ENCODE measurements at places on chromosomes 2 and 18. TPM values are rescaled to one million over a fixed set of nuclear protein-coding genes. Genes with fewer than 3 reads are reported as not detected.

The REG3A gene
- total RNA-seq, result not detected

The TDRD15 gene
- total RNA-seq, result not detected

The ALPP gene
- total RNA-seq, result 0.59 TPM

The SDC1 gene
- 83.3 TPM for total RNA-seq

The SRD5A2 gene
- not detected for total RNA-seq

The SS18 gene
- 151 TPM for total RNA-seq

The CAPG gene
- 78.8 TPM for total RNA-seq

The PHOSPHO2 gene
- 5.8 TPM for total RNA-seq

The PREB gene
- 74.8 TPM for total RNA-seq

The GCKR gene
- total RNA-seq, result not detected

The SGPP2 gene
- 0.05 TPM for total RNA-seq

The GREB1 gene
- total RNA-seq, result 0.39 TPM

The IL1R1 gene
- total RNA-seq, result 7.9 TPM

The ITGA6 gene
- 47.7 TPM for total RNA-seq

The DSG2 gene
- 0.34 TPM for total RNA-seq

The DDX18 gene
- total RNA-seq, result 56.4 TPM

The HOXD12 gene
- 0.12 TPM for total RNA-seq

The MTX2 gene
- 29.8 TPM for total RNA-seq

The IL1B gene
- 2.6 TPM for total RNA-seq

The FEV gene
- total RNA-seq, result not detected

The MERTK gene
- total RNA-seq, result not detected

The TPO gene
- not detected for total RNA-seq

The CD28 gene
- not detected for total RNA-seq

The ADI1 gene
- 66.9 TPM for total RNA-seq

The BCL2L11 gene
- 7.6 TPM for total RNA-seq

The CCDC142 gene
- 7.8 TPM for total RNA-seq

The PMAIP1 gene
- total RNA-seq, result 37.9 TPM

The GKN2 gene
- not detected for total RNA-seq

The DNAJC5G gene
- not detected for total RNA-seq

The DNMT3A gene
- 2.2 TPM for total RNA-seq

The CDCA7 gene
- total RNA-seq, result 16.6 TPM

The KCNJ13 gene
- total RNA-seq, result not detected

The PSMA8 gene
- 0.15 TPM for total RNA-seq

Data from M059J (cell line).